ENCODE measurements at places on chromosomes 5 and 9.

DNA sequence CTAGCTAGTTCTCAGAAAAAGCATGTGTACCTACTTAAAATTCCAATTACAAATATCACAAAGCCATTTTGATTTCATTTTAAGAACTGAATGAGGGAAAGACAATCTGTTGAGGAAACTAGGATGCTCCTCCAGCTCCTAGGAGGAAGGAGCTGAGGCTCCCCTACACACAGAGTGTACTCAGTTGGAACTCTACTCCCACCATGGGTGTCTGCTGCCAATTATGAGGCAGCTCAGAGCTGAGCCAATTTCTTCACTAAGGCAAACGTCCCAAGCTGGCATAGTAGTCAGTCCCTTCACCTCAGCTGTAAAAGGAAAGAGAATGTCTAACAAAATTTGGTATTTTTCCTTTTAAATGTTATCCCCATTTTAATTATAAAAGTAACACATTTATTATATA, 300.0 kb upstream of the TRPC7 start:
- no peak for DNase-seq

- DNase-seq: no peak
Observed at GRCh38 chr9:88230612-88231011, 92.3 kb upstream of the SPATA31C2 start.

DNA sequence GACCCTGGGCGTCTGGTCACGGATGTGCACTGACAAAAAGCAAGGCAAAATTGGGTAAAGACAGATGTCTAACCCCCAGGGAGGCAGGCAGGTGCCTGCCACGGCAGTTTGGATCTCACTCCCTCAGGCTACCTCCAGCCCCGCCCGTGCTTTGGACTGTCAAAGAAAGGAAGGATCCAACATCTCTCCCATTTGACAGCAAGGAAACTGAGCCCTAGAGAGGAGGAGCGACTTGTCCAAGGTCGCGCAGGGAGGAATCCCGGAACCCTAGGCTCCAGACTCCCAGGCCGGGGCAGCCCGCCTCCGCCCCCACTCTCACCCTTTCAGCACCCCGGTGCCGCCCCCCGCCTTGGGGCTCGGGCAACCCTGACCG, 376 bp downstream of the GOLGA1 start:
- DNase-seq: no peak

DNA sequence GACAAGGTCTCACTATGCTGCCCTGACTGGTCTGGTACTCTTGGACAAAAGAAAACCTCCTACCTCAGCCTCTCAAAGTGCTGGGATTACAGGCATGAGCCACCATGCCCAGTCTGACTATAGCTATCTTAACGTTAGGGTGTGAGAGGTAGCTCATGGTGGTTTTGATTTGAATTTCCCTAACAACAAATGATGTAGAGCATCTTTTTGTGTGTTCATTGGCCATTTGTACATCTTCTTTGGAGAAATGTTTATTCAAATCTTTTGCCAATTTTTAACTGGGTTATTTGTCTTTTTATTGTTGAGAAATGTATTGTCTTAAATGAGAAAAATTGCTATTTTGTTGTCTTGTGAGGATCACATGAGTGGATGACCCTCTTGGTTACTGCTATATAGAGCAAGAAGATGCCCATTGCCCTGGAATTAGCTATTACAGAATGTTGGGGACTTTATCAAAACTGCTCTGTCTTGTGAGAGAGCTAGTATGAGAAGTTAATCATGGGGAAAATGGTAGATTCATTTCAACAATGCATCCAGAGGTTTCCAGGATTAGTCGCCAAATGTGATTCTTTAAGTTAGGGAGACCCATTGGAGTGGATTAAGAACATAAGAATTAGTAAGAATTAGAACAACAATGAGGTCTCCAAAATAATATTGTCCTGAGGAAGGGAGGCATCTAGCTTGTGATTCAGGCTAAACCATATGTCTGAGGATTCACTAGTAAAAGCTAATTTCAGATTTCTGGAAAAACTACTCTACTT, 124.3 kb upstream of the MOCS2 start:
- DNase-seq: no peak

- no peak for DNase-seq
Observed at GRCh38 chr5:143197260-143197656, 206.2 kb downstream of the NR3C1 start.

Measured in NCI-H1048 (cell line).